ENCODE measurements at places on chromosomes 2 and 18.

- no peak for DNase-seq
Observed at GRCh38 chr2:85699325-85699724, 5.2 kb downstream of the GNLY start.

DNA sequence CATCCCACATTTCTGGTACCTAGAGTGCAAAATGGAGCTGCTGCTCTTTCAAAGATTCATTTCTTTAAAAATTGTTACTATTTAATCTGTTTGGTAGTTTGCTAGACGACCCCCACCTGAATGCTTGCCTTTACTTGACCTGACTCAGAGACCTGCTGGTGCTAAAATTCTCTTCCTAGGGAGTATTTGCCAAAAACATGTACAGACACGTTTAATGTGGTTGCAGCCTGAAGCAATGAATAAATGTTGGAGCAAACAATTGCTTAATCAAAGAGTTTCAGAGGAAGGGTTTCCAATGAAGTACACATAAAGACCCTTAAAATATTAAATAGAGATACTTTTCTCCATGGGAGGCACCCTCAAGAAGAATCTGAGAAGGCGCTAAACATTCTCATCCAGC is 734.4 kb downstream of the CBLN2 start:
- no peak for DNase-seq

GRCh38 chr2:117941693-117942092 is 72.2 kb downstream of the CCDC93 start:
- DNase-seq: no peak

DNA sequence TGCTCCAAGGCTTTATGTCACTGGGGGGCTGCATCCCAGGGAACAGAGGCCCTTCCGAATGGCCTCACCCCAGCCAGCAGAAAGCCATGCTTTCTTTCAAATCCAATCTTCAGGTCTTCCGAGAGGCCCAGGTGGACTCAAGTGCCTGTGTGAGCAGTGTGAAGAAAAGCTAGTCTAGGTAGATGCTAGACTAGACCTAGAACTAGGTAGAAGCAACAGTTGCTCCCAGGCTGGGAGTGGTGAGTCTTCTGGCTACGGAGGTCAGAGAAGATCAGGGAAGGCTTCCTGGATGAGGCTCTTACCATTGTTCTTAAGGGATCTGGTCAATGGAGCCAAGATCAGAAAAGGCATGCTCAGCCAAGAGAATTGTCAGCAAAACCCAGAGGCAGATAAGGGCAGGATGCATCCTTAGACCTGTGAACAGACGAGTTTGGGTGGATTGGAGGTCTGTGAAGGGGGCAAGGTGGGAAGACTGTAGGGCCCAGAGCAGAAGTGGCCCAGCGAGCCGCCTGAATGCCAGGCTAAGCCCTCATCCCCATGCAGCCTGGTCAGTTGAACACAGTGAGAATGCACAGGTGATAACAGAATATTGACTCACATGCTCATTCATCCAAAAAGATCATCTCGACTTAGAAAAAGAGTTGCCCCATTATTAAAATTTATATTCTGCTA is 110.8 kb downstream of the SMAD7 start:
- no peak for DNase-seq

- no peak for DNase-seq
Observed at GRCh38 chr2:104375206-104375605, 478.7 kb upstream of the POU3F3 start.
